Right atrium auricular region (tissue), 2 donors: ENCODE measurements at places on chromosomes 13 and 19. TPM values are rescaled to one million over a fixed set of nuclear protein-coding genes. Genes with fewer than 3 reads are reported as not detected.

DNA sequence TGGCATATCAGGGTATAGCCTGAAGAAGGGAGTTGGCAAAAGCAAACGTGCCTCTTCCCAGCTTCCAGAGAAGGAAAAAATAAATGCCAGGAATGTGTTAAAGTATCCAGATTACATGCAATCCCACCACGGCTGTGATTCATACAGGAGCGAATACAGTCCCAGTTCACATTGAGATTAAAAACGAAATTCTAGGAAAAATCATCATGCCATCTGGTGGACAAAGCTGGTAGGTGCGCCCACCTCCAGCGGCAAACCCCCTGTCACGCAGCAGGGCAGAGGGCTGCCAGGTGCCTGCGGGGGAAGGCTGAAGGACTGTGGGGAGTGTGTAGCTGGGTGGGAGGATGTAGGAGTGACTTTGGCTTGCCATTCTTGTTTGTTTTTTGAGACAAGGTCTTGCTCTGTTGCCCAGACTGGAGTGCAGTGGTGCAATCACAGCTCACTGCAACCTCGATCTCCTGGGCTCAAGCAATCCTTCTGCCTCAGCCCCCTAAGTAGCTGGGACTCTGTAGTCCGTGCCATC lies 6.4 kb upstream of the DMWD start:
- peak; percentile 71 for DNase-seq

- no peak for DNase-seq
Measured at GRCh38 chr19:18346091-18346490, 5.7 kb downstream of the PGPEP1 start.

Gene PRODH2
- not detected for total RNA-seq

DNA sequence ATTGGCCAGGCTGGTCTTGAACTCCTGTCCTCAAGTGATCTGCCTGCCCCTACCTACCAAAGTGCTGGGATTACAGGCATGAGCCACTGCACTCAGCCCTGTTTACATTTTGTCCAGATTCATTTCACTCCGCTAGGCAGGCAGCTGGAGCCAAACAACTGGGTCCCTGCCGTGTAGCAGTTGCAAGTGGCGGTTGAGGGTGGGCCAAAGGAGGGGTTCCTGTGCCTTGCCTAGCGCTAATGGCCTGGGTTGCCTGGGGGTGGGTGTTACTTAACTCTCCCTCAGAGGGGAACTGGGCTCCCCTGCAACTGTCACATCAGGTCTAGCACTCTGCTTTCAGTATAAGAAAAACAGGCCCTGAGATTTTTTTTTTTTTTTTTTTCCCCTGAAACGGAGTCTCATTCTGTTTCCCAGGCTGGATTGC lies 7.4 kb downstream of the ACP5 start:
- DNase-seq, result no peak

Gene POGLUT2
- 3.9 TPM for total RNA-seq

GRCh38 chr19:44927746-44928145 lies 13.3 kb downstream of the APOC1 start:
- no peak for DNase-seq

Gene ZNF98
- total RNA-seq, result 0.24 TPM

Gene CRLF1
- 71.8 TPM for total RNA-seq

DNA sequence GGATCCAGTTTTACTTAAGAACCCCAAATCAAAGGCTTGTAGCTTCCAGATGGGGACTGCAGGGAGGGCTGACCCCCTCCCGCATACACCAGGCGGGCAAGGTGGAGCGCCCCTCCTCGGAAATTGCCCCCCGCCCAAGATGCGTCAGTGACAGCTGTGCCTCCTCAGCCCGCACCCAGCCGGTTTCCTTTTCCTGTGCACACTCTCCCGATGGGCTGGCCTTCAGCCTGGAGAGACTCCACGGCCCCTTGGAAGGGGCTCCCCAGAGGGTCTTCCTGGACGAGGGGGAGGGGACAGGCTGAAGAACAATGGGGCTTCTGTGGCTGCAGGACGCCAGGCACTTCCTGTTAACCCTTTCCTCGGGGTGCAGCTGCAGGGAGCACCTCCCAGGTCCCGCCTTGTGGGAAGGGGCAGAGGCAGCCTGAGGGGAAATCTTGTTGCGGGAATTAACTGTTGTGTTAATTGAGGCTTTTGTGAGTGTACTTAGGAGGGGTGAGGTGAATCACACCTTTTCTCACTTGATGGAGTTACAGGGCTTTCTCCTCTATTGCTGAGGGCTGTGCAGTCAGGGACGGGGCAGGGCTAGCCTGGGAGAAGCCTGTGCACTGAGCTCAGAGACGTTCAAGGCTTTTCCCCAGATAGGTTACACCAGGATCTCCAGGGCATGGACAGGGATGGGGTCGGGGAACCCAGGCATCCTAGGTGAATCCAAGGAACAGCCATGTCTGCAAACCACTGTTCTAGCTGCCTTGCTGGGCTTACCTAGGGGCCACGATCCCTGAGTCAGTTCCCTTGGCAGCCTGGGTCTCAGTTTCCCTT lies 14.3 kb downstream of the IER2 start:
- DNase-seq, result no peak

DNA sequence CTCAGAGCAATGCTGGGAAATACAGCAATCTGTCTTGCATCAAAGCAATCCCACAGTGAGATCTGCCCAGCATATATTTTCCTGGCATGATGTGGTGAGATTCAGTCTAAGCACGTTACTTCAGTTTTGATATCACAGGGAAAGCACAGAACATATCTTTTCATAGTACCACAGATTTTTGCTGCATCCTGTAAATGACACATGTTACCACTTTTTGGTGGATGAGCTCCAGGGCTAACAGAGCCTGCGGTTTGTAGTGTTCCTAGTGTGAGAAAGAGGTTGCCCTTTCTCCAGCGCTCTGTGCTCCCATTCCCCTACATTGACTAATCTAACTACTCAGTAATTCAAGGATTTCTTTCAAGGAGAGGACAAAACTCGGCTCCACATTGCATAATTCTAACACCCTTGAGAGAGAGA lies 409.0 kb downstream of the GPC6 start:
- no peak for DNase-seq

Gene CEACAM20
- not detected for total RNA-seq

DNA sequence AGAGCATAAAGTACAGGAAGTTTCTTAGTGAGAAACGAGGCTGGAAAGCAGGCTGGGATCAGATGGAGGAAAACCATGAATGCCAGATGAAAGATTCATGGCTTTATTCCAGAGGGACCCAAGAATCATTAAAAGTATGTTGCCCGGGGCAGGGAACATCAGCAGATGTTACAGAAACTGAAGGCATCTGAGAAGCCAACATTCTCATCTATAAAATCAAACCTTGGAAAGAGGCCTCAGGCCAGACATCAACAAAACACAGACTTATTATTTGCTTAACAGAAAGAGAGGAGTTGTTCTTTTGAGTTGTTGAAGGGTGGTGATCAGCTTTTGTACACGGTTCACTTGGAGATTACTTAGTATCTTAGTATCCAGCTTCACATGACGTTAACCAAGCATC lies 543.6 kb downstream of the RFC3 start:
- no peak for DNase-seq
